HT-29 (cell line): ENCODE measurements at places on chromosomes 11 and 22.

GRCh38 chr11:703506-703905 is 2.5 kb upstream of the EPS8L2 start:
- no peak for DNase-seq

GRCh38 chr11:119306373-119306890 is 10.5 kb downstream of the MCAM start:
- DNase-seq = no peak

DNA sequence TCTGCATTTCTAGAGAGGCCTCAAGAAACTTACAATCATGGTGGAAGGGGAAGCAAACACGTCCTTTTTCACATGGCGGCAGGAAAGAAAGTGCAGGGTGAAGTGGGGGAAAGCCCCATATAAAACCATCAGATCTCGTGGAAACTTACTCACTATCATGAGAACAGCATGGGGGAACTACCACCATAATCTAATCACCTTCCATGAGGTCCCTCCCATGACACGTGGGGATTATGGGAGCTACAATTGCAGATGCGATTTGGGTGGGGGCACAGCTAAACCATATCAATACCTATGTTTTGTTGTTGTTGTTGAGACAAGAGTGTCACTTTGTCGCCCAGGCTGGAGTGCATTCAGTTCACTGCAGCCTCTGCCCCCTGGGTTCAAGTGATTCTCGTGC is 29.9 kb downstream of the SFI1 start:
- DNase-seq = no peak

DNA sequence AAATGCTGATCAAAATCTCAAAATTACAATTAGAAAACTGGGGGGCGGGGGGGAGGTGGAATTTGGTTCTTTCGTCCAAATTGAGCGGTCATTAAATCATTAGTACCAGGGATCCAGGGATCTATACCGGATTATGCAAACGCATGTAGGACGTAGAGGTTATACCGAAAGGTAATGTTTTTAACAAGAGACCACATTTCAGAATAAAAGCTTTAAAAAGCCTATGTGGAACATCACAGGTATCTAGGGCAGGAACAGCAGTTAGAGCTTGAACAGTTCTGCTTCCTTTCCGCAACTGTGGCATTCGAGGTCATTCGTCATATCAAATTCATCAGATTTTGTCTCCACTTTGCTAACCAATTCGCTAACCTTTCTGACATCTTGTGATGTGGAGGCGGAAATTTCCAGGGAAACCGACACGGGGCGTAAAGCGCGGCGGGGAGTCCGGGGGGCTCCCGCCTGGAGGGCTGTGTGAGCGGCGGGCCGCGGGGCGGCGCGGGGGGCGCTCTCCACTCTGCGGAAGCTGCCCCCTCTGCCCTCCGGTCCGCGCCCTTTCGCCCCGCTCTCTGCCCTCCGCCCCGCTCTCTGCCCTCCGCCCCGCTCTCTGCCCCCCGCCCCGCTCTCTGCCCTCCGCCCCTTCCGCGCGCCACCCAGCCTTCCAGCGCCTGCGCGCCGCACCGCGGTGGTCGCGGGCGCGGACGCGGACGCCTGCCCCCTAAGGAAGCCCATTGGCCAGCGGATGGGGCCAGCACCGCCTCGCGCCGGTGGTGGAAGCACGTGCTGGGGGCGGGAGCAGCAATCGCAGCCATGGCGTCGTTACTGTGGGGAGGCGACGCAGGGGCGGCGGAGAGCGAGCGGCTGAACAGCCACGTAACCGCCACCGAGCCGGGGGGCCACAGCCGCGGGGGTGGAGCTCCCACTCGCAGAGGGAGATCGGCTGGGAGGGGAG is at the start of gene DDX25:
TSS of gene DDX25 (plus strand) at position 798 of the 949 bp plus-strand sequence. CDS start at position 808, 10 bp downstream.
- DNase-seq = no peak

- peak; percentile 70 for DNase-seq
Measured at GRCh38 chr22:23767673-23768548, at the start of gene CHCHD10. Gene CHCHD10 (minus strand): TSS chr22:23767972. CDS start chr22:23767874, 98 bp downstream.

DNA sequence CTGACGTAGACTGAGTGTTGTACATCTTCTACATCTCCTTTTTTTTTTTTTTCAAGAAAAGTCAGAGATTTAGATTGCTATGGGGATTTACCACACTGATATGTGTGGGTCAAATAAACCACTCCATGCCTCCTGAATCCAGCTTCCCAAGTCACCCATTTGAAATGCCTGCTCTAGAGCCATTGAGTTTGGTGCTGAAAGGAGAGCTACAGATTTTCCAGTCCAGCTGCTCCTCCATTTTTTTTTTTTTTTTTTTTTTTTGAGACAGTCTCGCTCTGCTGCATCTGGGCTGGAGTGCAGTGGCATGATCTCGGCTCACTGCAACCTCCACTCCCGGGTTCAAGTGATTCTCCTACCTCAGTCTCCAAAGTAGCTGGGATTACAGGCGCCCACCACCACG is 115.2 kb upstream of the TIMP3 start:
- no peak for DNase-seq

GRCh38 chr11:128521682-128522054 is 65.7 kb downstream of the ETS1 start:
- no peak for DNase-seq

- DNase-seq = no peak
Measured at GRCh38 chr11:33885338-33886005, 6.4 kb downstream of the LMO2 start.

DNA sequence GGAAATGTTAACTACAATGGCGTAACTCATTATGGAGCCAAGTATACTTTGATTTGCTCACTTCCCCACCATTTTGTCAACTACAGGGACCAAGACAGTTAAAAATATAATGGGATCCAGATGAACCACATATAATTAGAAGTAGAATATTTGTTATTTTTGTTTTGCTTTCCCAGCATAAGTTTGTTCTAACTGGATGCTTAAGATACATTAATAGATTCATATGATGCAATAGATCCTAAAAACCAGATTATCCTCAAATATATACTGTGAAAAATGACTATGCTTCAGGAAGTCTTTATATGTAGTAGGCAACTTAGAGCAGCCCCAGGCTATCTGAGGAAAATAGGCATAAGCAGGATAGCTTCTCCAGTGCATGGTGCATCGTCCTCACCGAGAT is 38.3 kb downstream of the SESN3 start:
- no peak for DNase-seq

- no peak for DNase-seq
Measured at GRCh38 chr22:30891781-30892180, 76.8 kb downstream of the MORC2 start.

- no peak for DNase-seq
Measured at GRCh38 chr11:114914231-114915005, 236.1 kb downstream of the NXPE2 start.

DNA sequence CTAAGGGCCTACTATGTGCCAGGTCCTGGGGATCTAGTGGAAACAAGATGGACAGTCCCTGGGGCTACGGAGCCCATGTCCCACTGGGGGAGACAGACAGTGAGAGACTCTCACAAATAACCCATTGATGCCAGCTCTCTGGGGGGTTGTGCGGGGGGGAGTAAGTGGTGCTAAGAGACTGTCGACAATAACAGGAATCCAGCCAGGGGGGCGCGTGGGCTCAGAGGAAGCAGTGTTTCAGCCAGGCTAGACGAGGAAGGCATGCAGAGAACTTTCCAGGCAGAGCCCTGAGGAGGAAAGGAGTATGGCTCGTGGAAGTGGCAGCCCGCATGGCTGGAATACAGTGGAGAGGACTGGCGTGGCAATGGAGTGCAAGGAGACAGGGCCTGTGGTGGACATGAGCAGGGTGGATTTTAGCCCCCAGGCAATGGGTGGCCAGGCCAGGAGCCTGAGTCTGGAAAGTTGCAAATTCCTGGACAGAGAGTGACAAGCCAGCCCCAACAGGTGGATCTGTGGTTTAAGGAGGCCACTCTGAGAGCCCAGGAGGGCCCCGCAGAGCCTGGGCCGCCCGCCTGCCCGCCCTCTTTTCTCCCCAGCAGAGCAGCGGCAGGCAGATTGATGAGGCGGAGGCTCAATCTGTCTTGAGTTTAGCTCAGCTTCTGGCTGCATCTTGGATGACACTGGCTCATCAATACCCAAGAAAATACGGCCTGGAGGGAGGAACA is 40.0 kb upstream of the TCF20 start:
- DNase-seq = no peak

DNA sequence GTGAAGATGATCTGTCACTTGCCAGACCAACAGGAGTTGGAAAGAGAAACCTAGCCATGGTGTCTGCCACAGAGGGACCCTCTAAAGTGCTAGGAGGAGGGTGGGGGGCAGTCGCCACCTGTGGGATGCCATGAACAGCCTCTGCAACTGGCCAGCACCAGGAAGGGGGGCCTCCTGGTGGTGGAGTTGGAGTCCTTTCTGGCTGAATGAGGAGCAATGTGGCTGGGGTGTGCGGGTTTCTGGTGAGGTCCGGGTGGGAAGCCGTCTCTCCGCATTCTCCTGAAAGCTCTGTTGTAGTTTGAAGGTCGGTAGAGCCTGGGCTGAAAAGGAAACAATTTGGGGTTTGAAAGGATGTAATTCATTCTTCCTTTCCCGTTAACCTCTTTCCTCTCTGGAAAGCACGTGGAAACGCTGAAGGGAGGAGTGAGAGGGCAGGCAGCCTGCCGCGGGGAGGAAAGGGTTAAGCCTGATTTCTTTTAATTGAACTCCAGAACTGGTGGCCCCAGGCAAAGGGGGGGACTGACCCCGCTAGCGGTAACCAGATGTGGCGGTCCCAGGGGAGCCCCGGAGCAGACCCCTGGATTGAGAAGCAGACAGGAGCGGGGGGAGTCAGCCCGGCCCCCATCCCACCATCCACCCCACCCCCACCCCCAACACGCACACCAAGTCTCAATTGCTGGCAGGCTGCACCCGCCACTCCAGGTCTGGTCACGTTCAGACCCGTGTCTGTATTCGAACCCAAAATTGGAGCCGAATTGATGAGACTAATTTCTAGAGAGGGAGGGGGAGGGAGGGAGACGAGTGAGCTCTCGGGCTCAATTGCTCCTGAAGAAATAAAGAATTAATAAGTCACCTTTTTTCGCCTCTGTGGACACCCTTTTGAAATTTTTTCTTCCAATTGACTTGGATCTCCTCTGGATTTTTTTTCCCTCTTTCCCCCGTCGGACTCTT is 1.8 kb upstream of the FLI1 start:
- DNase-seq = no peak
